GM19239 (cell line): ENCODE measurements at places on chromosomes 7 and 10.

GRCh38 chr10:74081192-74081803, 69.3 kb downstream of the AP3M1 start:
- DNase-seq, result peak; percentile 33

GRCh38 chr10:3413937-3414666, 241.5 kb upstream of the PITRM1 start:
- no peak for DNase-seq

- DNase-seq, result no peak
Measured at GRCh38 chr10:1110674-1111119, 54.5 kb downstream of the WDR37 start.

- DNase-seq, result no peak
Measured at GRCh38 chr10:130046591-130046990, 64.0 kb downstream of the C10orf143 start.

DNA sequence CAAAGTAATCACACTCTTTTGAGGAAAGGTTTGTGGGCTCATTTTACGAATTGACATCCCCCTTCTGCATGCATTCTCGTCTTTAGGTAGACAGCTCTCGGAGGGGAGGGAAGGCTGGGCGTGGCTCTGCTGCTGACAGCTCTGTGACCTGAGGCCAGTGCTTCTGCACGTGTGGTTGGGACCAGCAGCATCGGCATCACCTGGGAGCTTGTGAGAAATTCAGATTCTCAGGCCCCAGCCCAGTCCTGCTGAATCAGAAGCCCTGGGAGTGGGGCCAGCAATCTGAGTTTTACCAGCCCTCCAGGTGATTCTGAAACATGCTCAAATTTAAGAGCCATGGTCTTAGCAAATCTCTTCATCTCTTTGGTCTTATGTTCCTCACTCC, 89.4 kb downstream of the JCAD start:
- no peak for DNase-seq

- peak; percentile 9 for DNase-seq
Measured at GRCh38 chr10:88687853-88688467, 18.1 kb upstream of the LIPK start.

- DNase-seq, result no peak
Measured at GRCh38 chr10:24784061-24784460, 60.4 kb upstream of the ARHGAP21 start.

- DNase-seq, result no peak
Measured at GRCh38 chr10:6537770-6538169, 42.3 kb downstream of the PRKCQ start.

DNA sequence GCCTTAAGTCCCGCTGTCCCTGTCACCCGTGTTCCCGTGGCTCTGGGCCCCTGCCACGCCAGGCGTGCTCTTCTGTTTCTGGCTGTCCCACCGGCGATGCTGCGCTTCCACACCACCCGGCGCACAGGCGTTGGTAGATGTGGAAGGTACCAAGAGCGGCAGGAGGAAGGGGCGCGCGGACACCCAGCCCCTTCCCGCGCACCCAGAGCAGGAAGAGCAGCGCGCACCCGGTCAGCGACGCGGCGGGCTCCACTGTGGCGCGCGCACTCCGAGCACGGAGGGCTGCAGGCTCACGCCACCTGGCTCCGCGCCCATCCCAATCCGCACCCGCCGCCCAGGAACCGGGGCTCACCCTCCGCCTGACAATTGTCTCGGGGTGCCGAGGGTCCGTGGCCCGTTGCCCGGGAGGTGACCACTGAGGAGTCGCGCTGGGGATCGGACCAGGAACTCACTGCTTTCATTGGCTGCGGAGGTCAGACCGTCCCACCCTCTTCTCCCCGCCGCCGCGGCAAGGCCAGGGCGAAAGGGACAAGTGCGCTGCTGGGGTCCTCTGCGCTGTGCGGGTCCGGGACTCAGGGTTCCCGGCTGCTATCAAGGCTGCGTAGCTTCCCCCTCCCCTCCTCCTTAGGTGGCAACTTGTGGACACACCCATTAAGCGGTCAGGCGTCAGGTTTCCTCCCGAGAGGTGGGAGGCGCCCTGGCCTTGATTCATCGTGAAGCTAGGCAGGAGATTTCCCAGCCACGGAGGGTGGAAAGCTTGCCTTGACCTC, 121.6 kb upstream of the ZNF92 start:
- DNase-seq, result no peak

DNA sequence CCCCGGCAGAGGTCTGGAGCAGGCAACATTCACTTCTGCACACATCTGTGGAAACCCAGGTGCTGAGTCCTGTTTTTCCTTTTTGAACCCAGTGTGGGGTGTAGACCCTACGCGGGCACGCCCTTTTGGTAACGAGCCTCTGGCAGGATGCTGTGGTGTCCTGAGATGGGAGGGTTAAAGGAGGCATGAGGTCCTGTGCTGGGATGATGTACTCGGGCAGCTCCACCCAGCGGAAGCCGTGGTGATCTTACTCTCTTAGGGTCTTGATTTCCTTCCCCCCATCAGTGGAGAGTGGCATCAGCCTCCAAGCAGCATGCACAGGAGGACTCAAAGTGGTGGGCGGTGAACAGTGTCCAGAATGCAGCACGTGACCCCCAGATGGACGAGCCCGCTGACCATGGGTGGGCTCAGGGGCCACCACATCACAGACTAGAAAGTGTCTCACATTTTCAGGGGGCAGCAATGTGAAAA, 148.6 kb downstream of the DNAJB6 start:
- no peak for DNase-seq

DNA sequence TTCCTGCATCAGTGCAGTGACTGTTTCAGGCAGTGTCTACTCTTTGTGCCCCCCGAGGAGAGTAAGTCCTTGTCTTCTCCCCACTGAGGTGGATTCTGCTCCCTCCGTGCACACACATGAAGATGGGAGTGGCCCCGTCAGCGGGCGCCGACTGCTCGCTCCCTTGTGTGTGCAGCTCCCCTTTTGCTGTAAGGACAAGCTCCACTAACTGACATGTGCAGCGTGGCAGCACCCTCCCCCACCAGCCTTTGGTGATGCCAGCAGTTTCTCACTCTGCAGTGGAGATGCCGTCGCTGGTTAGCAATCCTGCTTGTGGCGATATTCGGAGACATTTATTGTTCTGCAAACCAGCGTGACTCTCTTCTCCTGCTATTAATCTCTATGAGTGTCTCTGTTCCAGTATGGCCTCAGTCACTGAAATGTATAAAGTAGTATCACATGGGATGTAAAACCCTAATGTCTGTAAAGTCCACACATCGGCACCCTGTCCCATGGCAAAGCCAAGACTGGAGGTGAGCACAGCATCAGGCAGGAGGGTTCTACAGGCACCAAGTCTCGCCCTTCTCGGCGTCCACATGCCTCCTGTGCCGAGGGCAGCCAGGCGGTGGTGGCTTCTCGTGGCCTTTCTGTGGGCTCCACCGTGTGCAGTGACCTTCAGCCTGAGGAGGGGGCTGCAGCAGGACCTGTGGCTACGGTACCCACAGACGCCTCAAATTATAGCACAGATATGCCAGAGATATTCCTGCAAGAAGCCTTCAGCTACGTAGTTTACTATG, 202.7 kb downstream of the EBF3 start:
- DNase-seq, result no peak

GRCh38 chr10:122051609-122052385, 62.8 kb downstream of the TACC2 start:
- no peak for DNase-seq

- DNase-seq, result no peak
Measured at GRCh38 chr7:151012031-151012692, 12.1 kb downstream of the ATG9B start.

- no peak for DNase-seq
Measured at GRCh38 chr10:129963641-129964501, at the start of gene EBF3. TSS of gene EBF3 (minus strand) at chr10:129964274. CDS start at chr10:129963768, 506 bp downstream.

GRCh38 chr7:122886357-122887081, at the start of gene CADPS2:
TSS of gene CADPS2 (minus strand) at chr7:122886460. CDS start at chr7:122886337, 123 bp downstream.
- peak; percentile 59 for DNase-seq

- no peak for DNase-seq
Measured at GRCh38 chr7:149016876-149017275, 11.4 kb downstream of the PDIA4 start.

DNA sequence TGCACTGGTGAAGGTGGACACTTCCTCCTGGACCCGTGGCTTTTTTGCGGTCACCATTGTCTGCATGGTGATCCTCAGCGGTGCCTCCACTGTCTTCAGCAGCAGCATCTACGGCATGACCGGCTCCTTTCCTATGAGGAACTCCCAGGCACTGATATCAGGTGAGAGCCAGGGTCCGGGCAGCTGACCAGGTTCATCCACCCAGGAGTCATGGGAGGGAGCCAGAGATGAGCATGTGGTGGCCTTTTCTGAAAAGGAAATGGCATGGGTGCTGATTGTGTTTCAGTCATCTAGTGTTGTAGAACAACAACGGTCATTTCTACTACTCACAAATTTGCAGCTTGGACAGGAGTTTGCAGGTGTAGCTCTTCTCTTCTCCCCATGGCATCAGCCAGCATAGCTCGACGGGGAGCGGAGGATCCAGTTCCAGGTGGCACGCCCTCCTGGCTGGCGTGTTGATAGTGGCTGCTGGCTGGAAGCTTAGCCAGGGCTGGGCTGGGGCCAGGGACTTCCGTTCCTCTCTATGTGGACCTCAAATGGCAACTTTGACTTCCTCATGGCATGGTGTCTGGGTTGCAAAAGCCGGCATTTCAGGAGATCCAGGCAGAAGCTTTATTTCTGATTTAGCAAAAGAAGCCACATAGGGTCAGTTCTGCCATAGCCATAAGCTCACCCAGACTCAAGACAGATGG, 32.7 kb downstream of the SLC29A3 start:
- no peak for DNase-seq

DNA sequence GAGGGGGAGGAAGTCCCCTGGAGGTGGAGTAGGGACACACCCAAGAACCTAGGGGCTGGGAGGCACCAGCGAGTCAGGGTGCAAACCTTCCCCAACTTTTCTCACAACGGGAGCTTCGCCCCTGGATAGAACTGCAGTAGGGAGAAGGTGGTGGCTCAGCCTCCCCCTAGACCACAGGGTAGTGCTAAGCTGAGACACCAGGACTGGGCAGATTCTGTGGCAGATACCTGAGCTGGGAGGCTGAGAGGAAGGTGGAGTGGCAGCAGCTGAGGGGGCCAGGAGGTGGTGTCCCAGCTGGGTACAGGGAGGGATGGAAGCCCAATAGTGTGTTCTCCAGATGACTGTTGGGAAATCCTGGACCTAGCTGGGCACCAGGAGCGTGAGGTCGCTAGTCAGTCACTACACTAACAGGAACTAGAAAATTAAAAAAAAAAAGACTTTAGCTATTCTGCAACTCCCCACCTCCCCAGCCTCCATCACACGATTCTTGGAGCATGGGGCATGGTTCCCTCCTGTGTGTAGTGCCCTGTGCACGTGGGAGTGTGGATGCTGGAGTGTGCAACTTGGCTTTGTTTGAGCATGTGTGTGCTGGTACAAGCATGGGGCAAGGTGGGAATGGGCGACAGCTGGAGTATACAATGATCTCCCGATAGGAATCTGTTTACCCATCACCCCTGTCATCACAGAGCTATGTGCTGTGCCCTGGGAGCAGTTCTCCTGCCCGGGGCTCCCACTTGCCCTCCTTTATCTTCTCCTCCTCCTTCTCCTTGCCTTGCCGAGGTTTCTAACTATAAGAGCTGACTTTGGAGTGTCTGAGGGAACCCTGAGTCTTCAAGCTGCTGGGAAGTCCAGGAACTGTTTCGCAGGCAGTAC, 8.8 kb upstream of the TRPV6 start:
- no peak for DNase-seq

GRCh38 chr10:58704226-58704625, 191.6 kb downstream of the BICC1 start:
- no peak for DNase-seq

DNA sequence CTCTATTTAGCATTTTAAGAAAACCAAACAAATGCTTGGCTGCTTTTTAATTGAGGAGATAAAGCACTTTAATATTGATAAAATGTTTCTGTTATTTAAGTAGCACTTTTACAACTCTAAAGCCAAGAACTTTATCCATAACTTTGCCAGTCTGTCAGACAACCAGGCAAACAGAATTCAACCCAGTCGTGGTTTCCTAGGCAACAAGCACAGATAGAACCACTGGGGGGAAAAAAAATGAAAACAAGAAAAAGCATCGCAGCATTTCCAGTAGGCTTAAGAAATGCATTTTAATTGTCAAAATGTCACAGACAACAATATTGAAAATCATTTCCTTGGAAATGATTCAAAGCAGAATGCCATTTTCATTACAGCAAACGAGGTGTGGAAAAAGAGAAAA, 323.4 kb downstream of the PARD3 start:
- DNase-seq, result no peak

DNA sequence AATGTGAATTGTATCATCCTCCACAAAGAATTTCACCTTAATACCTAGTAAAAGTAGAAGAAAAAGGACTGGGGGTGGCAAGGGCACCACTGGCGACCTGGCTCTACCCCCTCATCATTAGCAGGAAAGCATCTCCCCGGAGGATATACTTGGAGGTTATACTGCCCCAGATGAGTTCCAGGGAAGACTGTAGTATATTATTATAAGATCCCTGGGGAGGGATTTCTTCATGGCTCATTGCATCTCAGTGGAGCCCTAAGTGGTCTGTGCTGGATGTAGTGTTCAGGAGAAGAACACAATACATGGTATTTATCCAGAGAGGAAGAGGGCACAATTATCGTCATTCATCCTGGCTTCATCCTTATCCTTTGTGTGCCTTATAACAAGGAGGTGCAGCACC, 14.2 kb upstream of the DYNC1I1 start:
- no peak for DNase-seq

DNA sequence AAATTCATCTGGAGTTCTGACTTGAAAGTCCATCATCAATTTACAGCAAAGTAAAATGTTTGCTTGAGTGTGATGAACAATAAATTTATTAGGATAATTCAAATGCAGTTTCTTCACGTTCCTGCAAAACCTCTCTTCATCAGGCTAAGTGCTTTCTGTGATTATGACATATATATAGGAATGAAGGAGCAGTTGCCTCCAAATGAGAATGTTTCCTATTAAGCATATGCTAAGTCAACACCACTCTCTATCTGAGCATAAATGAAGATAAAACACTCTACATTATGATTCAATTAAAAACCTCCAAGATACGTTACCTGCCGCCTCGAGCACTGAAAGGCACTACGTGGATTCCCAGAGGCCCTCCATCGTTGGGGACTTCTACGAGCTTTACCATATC, 416.1 kb downstream of the PARD3 start:
- DNase-seq, result no peak

DNA sequence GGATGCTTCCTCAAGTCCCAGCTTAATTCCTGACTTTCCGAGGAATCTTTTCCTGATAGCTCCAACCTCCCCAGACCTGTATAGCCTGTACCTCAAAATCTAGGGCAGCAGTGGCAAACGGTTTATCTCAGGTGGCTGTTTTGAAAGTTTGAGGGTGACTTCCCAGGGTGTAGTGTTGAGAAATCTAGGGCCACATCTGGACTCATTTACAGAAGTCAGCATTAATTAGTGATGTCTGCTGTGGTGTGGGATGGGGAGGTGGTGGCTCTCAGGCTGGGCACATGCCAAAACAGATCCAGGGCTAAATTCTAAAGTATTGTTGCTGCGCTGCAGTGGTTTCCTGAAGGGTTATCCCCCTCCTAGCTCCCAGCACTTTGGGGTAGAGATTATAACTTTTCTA, 38.0 kb downstream of the UNC5B start:
- DNase-seq, result no peak

DNA sequence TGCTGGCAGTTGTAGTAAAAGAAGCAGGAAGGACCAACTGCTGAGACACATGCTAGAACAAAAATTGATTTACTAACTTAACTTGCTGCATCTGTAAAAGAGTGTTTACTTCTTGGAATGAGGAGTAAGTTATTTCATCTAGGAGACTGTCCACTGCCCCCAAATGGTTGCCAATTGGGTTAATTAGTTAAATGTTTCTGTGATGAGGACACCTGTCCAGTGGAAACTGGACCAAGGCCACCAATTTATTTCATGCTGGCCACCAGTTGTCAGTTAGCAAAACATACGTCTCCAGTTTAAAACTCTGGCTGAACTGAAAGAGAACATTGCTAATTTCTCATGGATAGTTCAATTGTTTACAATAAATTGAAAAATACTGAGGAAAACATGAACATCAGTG, 191.7 kb downstream of the PPP1R9A start:
- no peak for DNase-seq
